ENCODE measurements at places on chromosomes 13 and 19.
A peak's percentile ranks its signal among the peaks of the same experiment; 100 is the strongest.

GRCh38 chr19:32233885-32234284, 111.5 kb upstream of the ZNF507 start:
- DNase-seq, result no peak

- no peak for DNase-seq
These were observed 325.9 kb downstream of the KLF12 start for GRCh38 chr13:73808318-73808717.

- no peak for DNase-seq
These were observed 189.5 kb upstream of the MIR17HG start for GRCh38 chr13:91158017-91158395.

- no peak for DNase-seq
These were observed 2.2 kb downstream of the PAN3 start for GRCh38 chr13:28140433-28141125.

GRCh38 chr13:37648609-37649008, 50.0 kb upstream of the POSTN start:
- DNase-seq, result no peak

DNA sequence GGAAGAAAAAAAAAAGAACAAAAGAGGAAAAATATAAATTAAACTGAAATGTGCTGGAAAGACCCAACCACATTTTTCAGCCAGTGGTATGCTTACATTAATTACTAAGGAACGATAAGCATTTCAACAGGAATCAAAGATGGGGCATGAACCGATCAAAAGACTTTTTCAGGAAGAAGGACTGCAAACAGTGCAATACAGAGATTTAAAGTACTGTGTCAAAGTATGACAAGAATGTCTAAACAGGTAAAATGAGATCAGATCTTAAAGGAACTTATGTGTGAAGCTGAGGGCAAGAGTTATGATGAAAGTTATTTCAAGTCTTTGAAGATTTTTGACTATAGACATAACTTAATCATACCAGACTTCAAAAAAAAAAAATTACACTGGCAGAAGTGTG, 1761.8 kb downstream of the SLITRK5 start:
- no peak for DNase-seq

DNA sequence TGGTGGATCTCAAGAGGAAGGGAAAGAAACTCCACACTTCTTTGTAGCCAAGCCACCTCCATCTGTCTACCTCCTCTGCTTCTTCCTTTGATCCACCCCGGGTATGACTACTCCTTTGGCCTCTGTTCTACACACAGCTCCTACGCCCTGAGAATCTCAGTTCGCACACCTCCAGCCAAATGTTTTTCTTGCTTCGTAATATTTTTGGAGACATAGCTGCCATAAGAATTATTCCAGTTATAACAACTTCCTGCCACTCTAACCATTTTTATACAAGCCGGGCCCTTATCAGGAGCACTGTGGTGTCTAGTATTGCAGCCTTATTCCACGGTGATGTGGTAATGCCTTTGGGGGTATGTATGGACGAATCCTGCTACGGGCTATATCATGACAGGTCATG, 126.7 kb downstream of the STARD13 start:
- no peak for DNase-seq

- no peak for DNase-seq
These were observed 22.3 kb downstream of the PLEKHJ1 start for GRCh38 chr19:2213799-2214198.

DNA sequence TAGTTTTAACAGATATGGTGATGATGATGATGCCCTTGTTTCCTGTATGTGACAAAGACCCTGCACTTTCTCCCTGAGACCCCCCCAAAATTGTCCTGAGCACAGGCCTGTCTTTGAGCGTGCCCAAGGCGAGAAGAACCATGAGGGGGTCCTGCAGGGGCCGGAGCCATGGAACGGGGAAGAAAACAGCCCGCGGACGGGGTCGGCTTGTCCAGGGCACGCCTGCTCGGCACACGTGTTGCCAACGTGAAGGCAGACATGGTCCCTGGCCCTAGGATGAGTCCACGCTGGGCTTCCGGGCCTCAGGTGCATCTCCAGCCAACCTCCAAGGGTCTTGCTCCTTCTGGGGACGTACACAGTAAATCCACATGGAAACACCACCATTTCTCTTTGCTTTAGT, 90.8 kb downstream of the SLC7A1 start:
- DNase-seq, result no peak

DNA sequence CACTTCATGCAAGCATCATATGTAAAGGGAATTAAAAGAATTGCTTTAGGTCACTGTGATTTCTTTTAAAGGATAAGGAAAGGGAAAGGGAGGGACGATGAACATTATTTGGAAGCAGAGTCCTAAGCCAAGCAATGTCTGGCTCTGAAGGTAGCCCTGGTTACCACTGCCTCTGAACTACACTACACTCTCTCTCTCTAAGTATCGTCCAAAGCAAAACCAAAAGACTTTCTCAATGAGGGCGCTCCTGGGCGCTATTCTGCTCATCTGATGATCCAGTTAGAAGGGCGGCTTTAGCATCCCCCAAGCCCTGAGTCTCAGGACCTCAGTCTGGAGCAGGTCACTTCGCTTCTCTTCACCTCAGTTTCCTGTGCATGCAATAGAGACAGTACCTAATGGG, 26.2 kb downstream of the FOXO1 start:
- no peak for DNase-seq

DNA sequence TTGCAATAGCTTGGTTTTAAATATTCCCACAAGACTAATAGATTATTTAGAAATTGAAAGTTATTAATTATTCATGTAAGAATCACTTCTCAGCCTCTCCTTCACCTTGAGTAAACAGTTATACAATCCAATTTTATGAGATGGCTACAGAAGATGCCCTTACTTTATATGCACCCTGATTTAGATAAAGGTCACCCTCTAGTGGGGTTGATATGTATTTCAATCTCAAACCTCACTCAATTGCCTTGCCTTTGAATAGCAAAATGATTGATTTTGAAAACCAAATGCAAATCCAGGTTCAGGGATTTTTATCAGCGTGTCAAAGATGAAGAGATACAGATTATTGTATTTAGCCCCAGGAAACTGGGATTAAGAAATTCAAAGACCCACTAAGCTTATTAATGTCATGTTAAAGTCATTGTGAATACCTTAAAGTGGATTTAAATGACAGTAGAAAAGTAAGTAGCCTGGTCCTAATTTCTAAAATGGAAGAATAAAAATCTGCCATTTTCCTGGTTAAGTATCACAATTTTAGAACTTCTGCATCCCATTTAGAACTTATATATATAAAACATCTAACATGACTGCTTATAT, 305.1 kb downstream of the ITGBL1 start:
- peak; percentile 53 for DNase-seq

GRCh38 chr13:78460176-78460575, 143.2 kb downstream of the POU4F1 start:
- no peak for DNase-seq

DNA sequence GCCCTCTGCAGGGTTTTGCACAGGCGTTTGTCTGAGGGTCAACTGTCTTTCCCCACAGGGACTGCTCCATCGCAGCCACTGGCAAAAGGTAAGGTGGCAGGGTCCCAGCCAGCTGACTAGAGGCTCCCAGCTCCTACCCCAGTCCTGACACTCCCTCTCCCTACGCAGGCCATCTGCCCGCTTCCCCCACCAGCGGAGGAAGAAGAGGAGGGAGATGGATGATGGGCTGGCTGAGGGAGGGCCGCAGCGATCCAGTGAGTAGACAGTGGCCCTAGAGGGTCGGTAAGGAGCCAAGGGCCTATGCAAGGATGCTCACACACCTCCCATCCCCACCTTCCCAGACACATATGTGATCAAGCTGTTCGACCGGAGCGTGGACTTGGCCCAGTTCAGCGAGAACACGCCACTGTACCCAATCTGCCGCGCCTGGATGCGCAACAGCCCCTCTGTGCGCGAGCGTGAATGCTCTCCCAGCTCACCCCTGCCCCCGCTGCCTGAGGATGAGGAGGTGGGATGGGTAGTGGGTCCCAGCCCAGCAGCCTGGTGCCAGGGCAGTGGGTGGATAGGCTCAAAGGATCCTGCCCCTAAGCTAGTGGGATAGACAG, 4.0 kb downstream of the HSPB6 start:
- DNase-seq, result no peak

GRCh38 chr19:36008336-36008978, at the start of gene SYNE4:
SYNE4 (minus strand) TSS chr19:36008813; CDS start chr19:36008681, 132 bp downstream.
- no peak for DNase-seq

- no peak for DNase-seq
These were observed 25.6 kb downstream of the URI1 start for GRCh38 chr19:29967623-29968022.

- peak; percentile 68 for DNase-seq
These were observed at the start of gene PGPEP1 for GRCh38 chr19:18340190-18340989. PGPEP1 (plus strand) TSS chr19:18340598; CDS start chr19:18340682, 84 bp downstream.

Data from H54 (cell line).